Stimulated activated CD4-positive, alpha-beta T cell treated with anti-CD3 and anti-CD28 coated beads, Interleukin-12 subunit alpha, Interleukin-12 subunit beta, amount 100 ng/mL, for 48 hours (primary cell): ENCODE measurements at places on chromosomes 3 and 15.

DNA sequence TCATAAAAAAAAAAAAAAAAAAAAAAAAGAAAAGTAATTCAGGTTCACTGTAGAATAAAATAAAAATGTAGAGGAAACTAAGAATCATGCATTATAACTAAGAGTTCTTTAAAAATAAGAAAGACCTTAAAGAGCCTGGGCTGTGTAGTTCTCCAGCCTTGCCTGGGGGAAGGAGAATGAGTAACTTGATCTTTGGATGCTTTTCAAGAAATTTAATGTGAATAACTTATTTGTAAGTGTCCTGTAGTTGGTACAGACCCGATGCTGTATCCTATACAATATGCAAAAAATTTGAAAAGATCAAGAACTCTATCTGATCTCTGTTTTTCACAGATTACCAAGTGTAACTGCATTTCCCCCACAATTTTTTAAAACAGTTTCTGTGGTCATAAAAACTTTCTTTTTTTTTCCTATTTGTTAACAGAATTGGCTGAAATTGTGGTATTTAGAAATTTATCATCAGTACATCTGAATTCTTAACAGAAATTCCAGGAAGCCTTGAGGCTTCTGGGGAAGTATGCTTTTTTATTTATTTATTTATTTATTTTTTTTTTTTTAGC, 195.3 kb downstream of the THRB start:
- no peak for DNase-seq

- no peak for DNase-seq
Observed at GRCh38 chr3:28139288-28139687, 102.1 kb upstream of the CMC1 start.

DNA sequence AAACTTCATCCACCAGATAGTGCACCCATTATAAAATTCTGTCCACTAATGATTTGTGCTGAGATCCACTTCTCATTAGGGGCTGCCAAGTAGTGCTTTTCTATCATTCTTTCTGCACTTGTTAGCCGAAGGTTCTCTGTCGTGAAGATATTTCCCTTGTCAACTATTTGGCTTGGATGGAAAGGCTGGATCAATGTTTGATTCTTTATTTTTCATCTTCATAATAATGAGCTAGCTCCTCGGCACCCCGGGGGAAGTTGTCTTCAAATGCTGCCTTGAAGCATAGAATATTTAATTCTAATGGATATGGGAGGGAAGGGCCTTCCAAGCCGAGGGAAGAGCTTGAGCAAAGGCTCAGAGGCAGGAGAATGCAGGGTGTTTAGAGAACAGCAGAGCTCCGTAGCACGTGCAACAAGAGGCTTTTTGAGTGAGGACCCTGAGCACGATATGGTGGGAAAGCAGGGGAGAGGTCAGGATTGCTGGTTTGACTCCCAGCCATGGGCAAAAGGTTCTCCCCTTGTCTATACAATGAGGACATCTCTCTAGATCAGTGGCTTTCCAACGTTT, 16.3 kb upstream of the MUC20 start:
- no peak for DNase-seq

GRCh38 chr3:146161663-146162002, 649 bp upstream of the PLOD2 start:
- DNase-seq = no peak

GRCh38 chr3:46715507-46716175, 2.0 kb downstream of the PRSS50 start:
- DNase-seq = no peak

DNA sequence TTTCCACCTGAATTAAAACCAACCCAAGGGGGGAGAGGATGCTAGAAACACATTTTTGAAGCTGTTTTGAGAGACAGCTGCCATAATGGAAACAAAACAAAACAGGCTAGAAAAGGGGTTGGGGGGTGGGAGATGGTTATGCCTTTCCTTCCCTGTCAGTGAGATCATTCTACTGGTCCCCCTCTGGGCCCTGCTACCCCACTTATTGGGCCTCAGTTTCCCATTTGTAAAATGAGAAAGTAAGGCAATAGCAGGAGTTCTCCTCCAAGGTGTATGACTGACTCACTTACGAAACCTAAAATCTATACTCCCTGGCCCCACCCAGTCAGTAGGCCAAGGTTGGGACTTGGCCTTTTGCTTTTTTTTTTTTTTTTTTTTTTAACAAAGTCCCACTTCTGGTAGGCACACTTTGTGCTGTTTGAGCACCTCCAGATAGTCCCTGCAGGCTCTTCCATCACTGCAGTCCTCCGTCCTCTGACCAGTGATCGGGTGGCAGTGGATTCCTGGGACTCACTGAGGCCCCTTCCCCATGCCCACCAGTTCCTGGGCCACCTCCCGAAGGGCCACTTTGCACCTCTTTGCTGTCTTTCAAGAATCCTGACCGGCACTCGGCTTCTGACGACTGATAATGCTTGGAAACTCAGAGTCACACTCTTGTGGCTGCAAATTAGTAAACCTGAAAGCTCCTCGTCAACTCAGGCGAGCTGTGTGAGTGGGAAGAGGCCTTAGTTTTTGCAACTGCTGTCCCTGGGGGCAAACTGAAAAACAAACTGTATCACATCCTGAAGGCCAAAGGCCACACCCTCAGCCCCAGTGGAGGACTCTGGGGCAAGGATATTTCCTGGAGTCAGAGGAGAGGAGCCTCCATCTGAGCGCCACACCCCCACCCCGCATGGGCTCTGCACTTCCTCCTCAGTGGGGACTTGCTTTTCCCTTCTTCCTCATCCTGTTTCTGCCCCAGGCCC, 6.7 kb upstream of the PSTPIP1 start:
- DNase-seq = peak; percentile 77
